ENCODE measurements at places on chromosomes 16 and 17.
A peak's percentile ranks its signal among the peaks of the same experiment; 100 is the strongest.

GRCh38 chr16:62392698-62393097, 356.5 kb upstream of the CDH8 start:
- H3K27ac ChIP-seq, result no peak overlapping the region
- no peaks in the 10 kb centered on the region for H3K27me3 ChIP-seq
- H3K4me1 ChIP-seq, result no peaks in the 10 kb centered on the region

GRCh38 chr16:51510416-51510815, 359.3 kb upstream of the SALL1 start:
- no peak for DNase-seq
- H3K4me1 ChIP-seq, result no peaks in the 10 kb centered on the region
- H3K27me3 ChIP-seq, result no peaks in the 10 kb centered on the region
- H3K27ac ChIP-seq, result no peak overlapping the region
- no peak overlapping the region for H3K4me3 ChIP-seq
- H3K36me3 ChIP-seq, result peaks cover 2% of the 10 kb centered on the region

- H3K27ac ChIP-seq, result peak overlapping the region; percentile 97
- H3K4me1 ChIP-seq, result peaks cover 39% of the 10 kb centered on the region
- no peak for DNase-seq
- peak overlapping the region; percentile 99 for H3K4me3 ChIP-seq
- no peaks in the 10 kb centered on the region for H3K27me3 ChIP-seq
- peaks cover 17% of the 10 kb centered on the region for H3K36me3 ChIP-seq
These were observed 644 bp downstream of the NFAT5 start for GRCh38 chr16:69566240-69566980.

GRCh38 chr17:17347234-17347955, 44.2 kb downstream of the NT5M start:
- H3K4me3 ChIP-seq, result no peak overlapping the region
- no peaks in the 10 kb centered on the region for H3K4me1 ChIP-seq
- H3K27ac ChIP-seq, result no peak overlapping the region
- peaks cover 2% of the 10 kb centered on the region for H3K36me3 ChIP-seq
- peaks cover 8% of the 10 kb centered on the region for H3K27me3 ChIP-seq

- H3K4me3 ChIP-seq, result no peak overlapping the region
- DNase-seq, result peak; percentile 47
- no peaks in the 10 kb centered on the region for H3K27me3 ChIP-seq
- peaks cover 28% of the 10 kb centered on the region for H3K36me3 ChIP-seq
- no peak overlapping the region for H3K27ac ChIP-seq
These were observed 8.5 kb downstream of the CHTF8 start for GRCh38 chr16:69123910-69124309.

DNA sequence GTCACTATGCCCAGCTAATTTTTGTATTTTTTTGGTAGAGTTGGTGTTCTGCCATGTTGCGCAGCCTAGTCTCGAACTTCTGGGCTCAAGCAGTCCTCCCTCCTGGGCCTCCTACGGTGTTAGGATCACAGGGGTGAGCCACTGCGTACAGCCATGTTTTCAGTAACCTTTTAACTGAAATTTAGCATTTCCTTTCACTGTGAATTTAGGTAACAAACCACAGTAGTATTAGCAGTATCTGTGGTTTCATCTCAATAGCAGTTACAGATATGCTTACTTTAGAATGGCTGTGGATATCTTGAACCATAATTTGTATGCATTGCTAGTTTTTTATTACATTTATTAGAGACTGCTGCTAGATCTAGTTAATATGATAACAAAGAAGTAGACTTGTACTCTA, 4.3 kb upstream of the RANGRF start:
- DNase-seq, result no peak
- H3K27ac ChIP-seq, result peak overlapping the region; percentile 46
- H3K27me3 ChIP-seq, result no peaks in the 10 kb centered on the region
- peaks cover 2% of the 10 kb centered on the region for H3K36me3 ChIP-seq

DNA sequence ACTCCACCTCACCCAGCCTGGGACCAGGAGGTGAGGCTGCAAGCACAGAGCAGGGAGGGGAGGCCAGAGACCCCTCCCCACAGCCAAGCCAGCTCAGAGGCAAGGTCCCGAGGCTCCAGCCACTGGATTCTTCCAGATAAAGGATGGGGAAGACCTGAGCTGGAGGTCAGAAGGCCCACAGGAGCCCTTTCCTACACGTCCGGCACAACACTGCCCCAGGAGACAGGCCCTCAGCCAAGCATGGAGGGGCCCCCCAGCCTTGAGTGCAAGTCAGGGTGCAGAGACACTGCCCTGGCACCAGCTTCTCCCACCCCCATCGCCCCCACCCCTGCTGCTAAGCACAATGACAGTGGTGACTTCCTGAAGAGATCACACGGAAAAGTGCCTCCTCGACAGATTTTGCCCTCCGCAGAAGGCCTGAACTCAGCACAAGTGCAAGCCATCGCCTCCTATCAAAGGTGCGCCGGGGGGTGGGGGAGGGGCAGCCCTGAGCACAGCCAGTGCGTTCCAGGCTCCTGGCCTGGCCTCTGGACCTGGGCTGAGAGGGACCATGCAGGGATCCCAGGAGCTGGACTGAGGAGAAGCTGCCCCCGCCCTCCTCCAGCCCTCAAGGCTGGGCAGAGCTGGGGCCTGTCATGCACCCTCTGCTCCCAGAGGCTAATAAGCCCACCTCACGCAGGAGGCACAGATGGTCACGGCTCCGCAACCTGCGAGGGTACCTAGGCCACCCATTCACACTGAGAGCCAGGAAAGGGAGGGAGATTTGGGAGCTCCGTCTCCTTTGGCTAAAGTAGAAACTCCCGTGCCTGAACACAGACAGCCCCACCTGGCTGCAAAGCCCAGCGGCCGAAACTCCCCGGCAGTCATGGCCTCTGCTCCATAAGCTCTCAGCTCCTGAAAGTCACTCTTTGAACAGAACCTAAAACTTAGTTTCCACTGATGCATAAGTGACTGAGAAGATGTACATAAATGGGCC, 2.7 kb downstream of the MAFG start:
- no peak overlapping the region for H3K27ac ChIP-seq
- DNase-seq, result no peak
- peak overlapping the region; percentile 77 for H3K4me3 ChIP-seq
- H3K4me1 ChIP-seq, result peaks cover 9% of the 10 kb centered on the region

- no peaks in the 10 kb centered on the region for H3K27me3 ChIP-seq
- no peak overlapping the region for H3K27ac ChIP-seq
- DNase-seq, result peak; percentile 36
- H3K4me1 ChIP-seq, result no peaks in the 10 kb centered on the region
These were observed 17.9 kb downstream of the UTP4 start for GRCh38 chr16:69150146-69150865.

GRCh38 chr16:89687092-89687940, 827 bp downstream of the CDK10 start:
- DNase-seq, result no peak
- H3K27ac ChIP-seq, result peak overlapping the region; percentile 46
- H3K36me3 ChIP-seq, result peaks cover 27% of the 10 kb centered on the region
- no peaks in the 10 kb centered on the region for H3K27me3 ChIP-seq

- H3K4me3 ChIP-seq, result no peak overlapping the region
- H3K36me3 ChIP-seq, result peaks cover 2% of the 10 kb centered on the region
- H3K27me3 ChIP-seq, result peaks cover 52% of the 10 kb centered on the region
- no peaks in the 10 kb centered on the region for H3K4me1 ChIP-seq
- no peak overlapping the region for H3K27ac ChIP-seq
- no peak for DNase-seq
These were observed 233.2 kb downstream of the PMP22 start for GRCh38 chr17:15031975-15032374.

DNA sequence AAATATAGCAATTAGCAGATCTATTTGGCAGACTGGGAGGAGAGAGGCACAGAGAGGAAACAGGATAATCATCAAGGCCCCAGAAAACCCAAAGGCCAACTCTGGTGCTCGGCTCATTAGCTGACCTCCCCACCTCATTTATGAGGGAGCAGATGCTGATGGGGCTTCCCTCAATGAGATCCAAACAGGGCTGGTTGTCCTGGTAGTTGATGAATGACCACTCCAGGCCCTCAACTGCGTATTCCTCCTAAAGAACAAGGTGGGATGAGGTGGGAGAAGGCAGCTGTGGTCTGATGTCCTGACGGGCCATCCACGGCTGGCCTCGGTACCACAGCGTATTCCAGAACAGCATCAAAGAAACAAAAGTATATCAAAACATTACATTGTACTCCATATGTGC, 20.8 kb downstream of the ZNHIT3 start:
- H3K36me3 ChIP-seq, result peaks cover 10% of the 10 kb centered on the region
- no peaks in the 10 kb centered on the region for H3K27me3 ChIP-seq
- DNase-seq, result no peak
- no peak overlapping the region for H3K27ac ChIP-seq
- H3K4me3 ChIP-seq, result no peak overlapping the region
- H3K4me1 ChIP-seq, result peaks cover 8% of the 10 kb centered on the region

- no peak overlapping the region for H3K27ac ChIP-seq
- H3K4me3 ChIP-seq, result no peak overlapping the region
- no peak for DNase-seq
- H3K4me1 ChIP-seq, result no peaks in the 10 kb centered on the region
These were observed 21.5 kb upstream of the KCNJ16 start for GRCh38 chr17:70053241-70054234.

- H3K27ac ChIP-seq, result no peak overlapping the region
- no peak for DNase-seq
- no peaks in the 10 kb centered on the region for H3K36me3 ChIP-seq
- H3K4me3 ChIP-seq, result no peak overlapping the region
- H3K4me1 ChIP-seq, result no peaks in the 10 kb centered on the region
These were observed 344.0 kb downstream of the FOXL1 start for GRCh38 chr16:86922311-86922710.

GRCh38 chr17:40560592-40561293, 4.5 kb downstream of the CCR7 start:
- H3K4me3 ChIP-seq, result peak overlapping the region; percentile 82
- peaks cover 62% of the 10 kb centered on the region for H3K4me1 ChIP-seq
- peak; percentile 79 for DNase-seq
- no peaks in the 10 kb centered on the region for H3K27me3 ChIP-seq

DNA sequence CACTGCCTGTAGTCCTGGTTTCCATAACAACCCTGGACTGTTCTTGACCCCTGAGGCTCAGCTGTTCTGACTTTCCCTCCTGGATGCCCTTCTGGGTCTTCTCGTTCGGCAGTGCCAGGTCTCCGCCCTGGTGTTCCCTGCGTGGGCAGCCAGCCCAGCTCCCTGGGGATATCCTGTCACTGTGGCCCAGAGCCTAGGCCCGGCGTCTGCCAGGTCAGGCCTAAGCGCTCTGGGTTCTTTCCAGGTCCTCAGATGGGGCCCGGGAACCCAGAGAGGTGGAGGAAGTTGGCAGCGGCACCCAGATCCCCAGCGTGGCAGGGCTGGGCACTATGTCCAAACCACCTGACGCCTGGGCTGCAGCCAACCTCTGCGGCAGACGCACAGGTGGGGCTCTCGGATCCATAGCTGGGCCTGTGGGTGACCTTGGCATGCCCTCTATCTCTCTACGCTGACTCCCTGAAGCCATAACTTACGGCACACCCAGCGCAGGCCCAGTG, 12.5 kb upstream of the ATP2A3 start:
- H3K27ac ChIP-seq, result no peak overlapping the region
- DNase-seq, result no peak
- H3K36me3 ChIP-seq, result no peaks in the 10 kb centered on the region
- H3K4me3 ChIP-seq, result no peak overlapping the region
- no peaks in the 10 kb centered on the region for H3K27me3 ChIP-seq
- H3K4me1 ChIP-seq, result peaks cover 27% of the 10 kb centered on the region

DNA sequence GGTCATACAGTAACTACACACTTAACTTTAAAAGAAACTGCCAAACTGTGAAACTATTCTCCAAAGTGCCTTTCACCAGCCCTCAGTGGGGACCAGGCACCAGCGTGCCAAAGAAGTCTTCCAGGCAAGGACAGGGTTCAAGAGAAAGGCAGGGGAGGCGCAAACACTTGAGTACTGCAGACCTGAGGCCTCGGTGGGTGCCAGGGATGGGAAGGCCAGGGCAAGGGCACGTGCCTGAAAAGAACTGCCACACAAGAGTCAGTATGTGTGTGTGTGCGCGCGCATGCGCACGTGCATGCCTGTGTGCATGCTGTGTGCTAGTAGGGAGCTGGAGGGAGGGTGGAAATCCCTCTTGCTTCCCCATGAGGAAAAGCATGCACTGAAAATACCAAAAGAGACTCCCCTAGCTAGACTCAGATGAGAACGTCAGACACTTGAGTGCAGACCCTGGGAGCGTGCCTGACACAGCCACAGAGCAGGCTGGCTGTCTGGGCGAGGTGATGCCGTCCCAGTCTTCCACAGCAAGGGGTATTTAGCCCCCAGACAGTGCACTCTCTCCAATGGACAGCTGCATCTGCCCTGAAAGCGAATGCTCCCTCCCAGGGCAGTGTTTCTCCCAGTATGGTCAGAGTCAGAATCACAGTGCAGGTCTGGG, 40.1 kb upstream of the GSG1L start:
- peaks cover 70% of the 10 kb centered on the region for H3K36me3 ChIP-seq
- no peaks in the 10 kb centered on the region for H3K27me3 ChIP-seq
- no peak for DNase-seq
- no peak overlapping the region for H3K4me3 ChIP-seq
- peaks cover 5% of the 10 kb centered on the region for H3K4me1 ChIP-seq

- peak overlapping the region; percentile 87 for H3K4me3 ChIP-seq
- H3K27ac ChIP-seq, result peak overlapping the region; percentile 74
- no peak for DNase-seq
- H3K4me1 ChIP-seq, result peaks cover 5% of the 10 kb centered on the region
- no peaks in the 10 kb centered on the region for H3K27me3 ChIP-seq
These were observed 821 bp downstream of the C16orf86 start for GRCh38 chr16:67667453-67667816.

DNA sequence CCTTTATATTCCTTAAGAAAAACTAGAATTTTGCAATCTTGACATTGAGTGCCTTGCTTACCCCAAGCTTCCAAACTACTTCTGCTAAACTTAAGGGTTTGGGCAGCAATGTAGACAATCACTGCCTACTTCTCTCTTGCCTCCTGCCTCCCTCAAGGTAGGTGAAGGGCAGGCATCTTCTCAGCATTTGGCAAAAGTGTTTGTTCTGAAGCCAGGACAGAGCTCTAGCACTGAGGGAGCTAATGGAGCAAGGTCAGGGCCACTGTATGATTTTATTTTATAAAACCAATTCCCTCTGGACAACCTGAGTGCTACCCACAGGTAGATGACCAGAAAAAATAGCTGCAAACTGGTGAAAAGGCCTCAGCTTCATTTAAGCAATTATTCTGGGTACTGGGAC, 111.8 kb downstream of the IRX3 start:
- H3K4me1 ChIP-seq, result no peaks in the 10 kb centered on the region
- H3K27ac ChIP-seq, result no peak overlapping the region
- peaks cover 55% of the 10 kb centered on the region for H3K27me3 ChIP-seq
- no peak overlapping the region for H3K4me3 ChIP-seq
- DNase-seq, result no peak

All from central memory CD8-positive, alpha-beta T cell (primary cell).